ENCODE measurements at places on chromosomes 5 and 9. TPM values are rescaled to one million over a fixed set of nuclear protein-coding genes. Genes with fewer than 3 reads are reported as not detected.

- H3K27ac ChIP-seq, result no peak overlapping the region
- DNase-seq, result no peak
- no peak overlapping the region for H3K4me3 ChIP-seq
Observed at GRCh38 chr5:156942064-156942463, 21.0 kb downstream of the TIMD4 start.

DNA sequence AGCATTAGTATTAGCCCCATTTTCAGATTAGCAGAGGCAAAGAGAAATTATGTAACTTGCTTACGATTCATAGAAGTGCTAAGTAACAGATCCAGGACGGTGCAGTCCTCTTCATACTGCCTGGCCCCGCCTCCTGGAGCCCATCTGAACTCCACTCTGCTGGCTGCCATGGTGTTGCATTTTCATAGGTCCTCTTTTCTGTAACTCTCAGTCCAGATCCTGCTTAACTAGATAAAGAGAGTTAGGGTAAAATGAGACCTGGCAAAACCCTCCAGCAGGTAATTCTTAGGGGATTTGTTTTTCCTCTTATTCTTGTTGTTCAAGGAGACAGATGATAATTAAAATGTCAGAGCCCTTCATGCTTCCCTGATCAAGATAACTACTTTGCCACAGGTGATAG, 135.1 kb upstream of the EFNA5 start:
- no peaks in the 10 kb centered on the region for H3K4me1 ChIP-seq
- H3K27me3 ChIP-seq, result no peaks in the 10 kb centered on the region
- no peak for DNase-seq
- H3K4me3 ChIP-seq, result no peak overlapping the region
- no peak overlapping the region for H3K27ac ChIP-seq
- no peaks in the 10 kb centered on the region for H3K36me3 ChIP-seq

- no peak overlapping the region for H3K4me3 ChIP-seq
- no peaks in the 10 kb centered on the region for H3K36me3 ChIP-seq
- H3K27ac ChIP-seq, result no peak overlapping the region
- H3K27me3 ChIP-seq, result no peaks in the 10 kb centered on the region
- no peaks in the 10 kb centered on the region for H3K4me1 ChIP-seq
Observed at GRCh38 chr5:59745415-59745863, 148.1 kb downstream of the PDE4D start.

Gene SLC1A1
- not detected for total RNA-seq

DNA sequence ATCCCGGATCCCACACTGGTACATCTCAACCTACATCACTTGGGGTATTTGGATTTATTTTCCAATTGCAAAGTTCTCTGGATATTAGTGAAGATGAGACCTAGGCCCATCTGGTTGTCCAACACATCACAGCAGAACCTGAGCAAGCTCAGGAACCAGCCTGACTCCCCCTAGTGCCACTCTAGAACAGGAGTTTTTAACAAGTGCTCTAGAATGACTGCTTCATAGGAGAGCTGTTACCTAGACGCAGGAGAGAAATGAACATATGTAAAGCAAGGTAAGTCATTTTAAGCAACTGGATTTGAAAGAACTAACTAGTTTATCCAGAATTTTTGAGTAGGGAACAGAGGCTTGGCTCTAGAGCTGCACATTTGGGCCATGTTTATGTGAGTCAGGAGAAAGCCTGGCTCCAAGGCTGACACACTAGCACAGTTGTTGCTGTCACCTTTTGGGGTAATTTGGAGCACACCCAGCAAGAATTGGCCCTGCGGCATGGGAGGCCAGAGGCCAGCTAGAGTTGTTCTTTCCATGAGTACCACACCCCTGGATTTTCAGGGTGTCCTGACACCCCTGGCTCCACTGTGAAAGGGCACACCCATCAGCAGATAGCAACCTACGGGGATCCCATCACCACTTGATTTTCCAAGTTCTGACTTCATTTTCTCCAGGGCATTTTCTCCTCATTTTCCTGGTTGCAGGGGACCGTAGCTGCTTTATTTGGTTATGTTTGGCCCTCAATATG, 110.9 kb upstream of the LPAR1 start:
- H3K27ac ChIP-seq, result no peak overlapping the region
- H3K27me3 ChIP-seq, result no peaks in the 10 kb centered on the region
- no peaks in the 10 kb centered on the region for H3K4me1 ChIP-seq
- no peak overlapping the region for H3K4me3 ChIP-seq
- no peaks in the 10 kb centered on the region for H3K36me3 ChIP-seq

Gene PCDHB13
- total RNA-seq, result not detected

Gene FYB1
- total RNA-seq, result 277 TPM

Gene SAP30L
- total RNA-seq, result 47.6 TPM

Gene SIT1
- 1.2 TPM for total RNA-seq
